RWPE2 (cell line): ENCODE measurements at places on chromosomes 12 and 14.
A peak's percentile ranks its signal among the peaks of the same experiment; 100 is the strongest.

DNA sequence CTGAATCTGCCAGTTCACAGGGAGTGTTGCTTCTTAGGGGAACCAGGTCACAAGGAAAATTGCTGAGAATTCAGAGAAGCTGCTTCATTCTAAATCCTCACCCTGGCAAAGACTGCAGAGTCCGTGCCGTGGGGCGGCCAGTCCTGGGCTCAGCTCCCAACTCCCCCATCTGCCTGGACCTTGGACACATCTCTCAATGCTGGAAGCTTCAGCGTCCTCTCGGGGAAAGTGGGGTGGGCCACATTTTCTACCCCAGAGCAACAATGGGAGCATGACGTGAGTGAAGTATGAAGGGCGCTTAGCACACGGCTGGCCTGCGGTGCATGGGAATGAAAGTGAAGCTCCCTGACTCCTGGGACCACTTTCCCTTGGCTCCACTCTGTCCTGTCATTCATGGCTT lies 31.2 kb downstream of the HVCN1 start:
- DNase-seq = no peak

DNA sequence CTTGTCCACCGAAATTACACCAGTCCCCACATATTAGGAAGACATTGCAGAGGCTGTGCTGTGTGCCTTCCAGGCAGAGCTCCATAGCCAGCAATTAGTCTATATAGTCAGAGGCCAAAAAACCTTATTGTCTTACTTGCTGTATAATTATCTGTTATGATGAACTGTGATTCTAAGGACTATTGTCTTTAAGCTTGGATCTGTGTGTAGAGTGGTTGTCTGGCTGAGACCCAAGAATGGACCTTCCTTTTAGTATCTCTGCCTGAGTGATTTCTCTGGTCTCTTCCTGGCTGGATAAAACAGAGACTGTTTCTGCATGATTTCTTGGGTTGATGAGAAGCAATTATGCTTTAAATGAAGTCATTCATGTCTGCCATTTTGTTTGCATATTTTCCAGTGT lies 465.3 kb downstream of the PRKD1 start:
- no peak for DNase-seq

DNA sequence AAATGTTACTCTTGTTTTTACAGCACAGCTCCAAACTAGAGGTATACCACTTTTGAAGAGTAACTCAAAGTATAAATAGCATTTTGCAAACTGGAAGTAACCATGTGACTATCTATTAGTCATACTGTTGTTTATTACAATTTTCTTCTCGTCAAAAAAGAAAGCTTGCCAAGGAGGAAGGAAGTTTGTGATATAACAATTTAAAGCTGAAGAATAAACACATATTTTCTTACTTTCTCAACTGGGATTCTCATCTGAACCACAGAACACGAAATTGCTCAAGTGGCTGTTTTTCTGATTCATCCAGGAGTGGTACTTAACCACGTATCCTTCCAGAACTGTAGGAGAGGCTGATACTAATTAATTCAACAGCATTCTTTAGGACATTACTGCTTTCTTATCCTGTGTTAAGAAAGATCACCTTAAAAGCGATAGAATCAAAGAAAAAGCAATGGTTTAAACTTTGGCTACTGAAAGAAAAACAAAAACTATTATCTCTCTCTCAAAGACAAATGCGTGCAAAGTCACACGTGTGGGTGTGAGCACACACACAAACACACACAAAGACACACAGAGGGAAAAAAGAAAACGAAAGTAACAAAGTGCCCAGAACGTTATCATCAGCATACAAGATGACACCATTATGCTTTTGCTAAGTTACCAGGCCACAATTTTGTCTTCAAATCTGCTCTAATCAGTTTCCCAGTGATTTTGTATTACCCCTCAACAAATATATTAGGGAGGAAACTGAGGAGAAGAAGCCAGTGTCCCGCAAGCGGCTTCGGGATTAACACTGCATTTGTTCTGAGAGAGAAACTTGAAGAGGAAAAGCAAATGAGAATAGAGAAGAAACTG lies at the start of gene CLEC2B:
TSS of gene CLEC2B (minus strand) at position 48 of the 855 bp plus-strand sequence.
- DNase-seq = no peak

DNA sequence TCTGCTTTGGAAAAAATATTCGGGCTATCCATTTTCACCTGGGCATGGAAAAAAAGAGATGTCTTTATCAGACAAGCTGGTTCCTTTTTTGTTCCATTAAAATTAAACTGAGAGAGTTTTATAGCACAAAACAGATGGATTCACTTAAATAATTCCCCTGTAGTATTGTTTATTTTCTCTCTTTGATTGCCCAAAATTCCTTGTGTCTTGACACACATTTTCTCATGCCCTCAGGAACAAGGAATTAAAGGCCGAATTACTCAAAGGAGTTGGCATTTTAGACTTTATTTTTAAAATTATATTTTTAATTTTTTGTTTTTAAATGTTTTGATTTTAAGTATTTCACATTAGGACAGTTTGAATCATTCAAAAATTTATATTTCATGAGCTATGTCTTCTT lies 69.6 kb upstream of the SLCO1C1 start:
- DNase-seq = no peak

- DNase-seq = no peak
Measured at GRCh38 chr14:88007608-88008007, 2.7 kb downstream of the GPR65 start.

DNA sequence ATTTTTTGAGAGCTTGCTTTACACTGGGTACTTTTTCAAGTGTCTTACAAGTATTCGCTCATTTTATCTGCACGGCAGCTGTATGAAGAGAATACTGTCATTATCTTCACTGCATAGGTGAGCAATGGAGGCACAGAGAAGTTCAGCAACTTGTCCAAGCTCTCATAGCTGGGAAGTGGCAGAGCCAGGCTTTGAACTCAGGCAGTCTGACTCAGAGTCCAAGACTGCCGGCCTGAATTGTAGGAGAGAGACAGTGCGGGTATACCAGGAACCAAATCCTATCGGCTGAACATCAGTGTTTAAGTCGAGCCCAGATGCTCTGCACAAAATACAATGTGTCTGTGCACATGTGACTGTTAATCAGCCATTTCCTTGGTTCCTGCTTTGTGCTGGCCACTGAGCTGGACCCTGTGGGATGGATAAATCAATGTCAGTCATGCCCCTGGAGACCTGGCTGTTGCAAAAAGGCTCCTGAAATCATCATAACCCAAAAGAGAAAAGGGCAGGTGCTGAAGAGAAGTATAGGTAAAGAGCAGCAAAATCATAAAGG lies 474.6 kb downstream of the DPF3 start:
- no peak for DNase-seq

DNA sequence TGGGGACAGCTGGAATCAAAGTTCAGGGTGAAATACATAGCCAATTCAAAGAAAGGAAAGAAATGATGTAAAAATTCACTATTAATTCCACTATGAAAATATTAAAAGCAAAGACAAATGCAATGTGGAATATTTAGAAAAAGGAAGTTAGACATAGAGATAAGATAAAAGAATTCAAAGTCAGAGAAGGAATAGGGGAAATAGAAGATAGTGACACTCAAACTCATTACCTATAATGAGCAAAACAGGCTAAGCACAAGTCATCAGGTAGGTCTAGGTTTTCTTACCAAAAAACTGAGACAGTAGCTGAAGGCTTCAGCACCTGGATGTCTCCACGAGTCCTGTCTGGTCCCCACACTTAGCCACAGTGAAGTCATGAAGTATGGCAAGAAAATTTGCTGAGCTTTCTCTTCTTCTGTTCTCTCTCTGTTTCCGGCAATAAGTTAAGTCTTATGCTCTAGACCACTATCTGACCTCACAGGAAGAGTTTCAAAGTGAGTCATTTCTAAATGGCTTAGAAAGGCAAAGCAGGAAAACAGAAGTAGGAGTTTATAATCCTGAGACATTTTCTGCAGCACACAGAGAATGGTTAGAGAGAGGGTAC lies at the start of gene C3AR1:
TSS of gene C3AR1 (minus strand) at position 369 of the 604 bp plus-strand sequence. CDS start 6,174 bp downstream, outside the sequence.
- no peak for DNase-seq

- DNase-seq = no peak
Measured at GRCh38 chr14:21084998-21085853, 13.2 kb downstream of the ZNF219 start.

DNA sequence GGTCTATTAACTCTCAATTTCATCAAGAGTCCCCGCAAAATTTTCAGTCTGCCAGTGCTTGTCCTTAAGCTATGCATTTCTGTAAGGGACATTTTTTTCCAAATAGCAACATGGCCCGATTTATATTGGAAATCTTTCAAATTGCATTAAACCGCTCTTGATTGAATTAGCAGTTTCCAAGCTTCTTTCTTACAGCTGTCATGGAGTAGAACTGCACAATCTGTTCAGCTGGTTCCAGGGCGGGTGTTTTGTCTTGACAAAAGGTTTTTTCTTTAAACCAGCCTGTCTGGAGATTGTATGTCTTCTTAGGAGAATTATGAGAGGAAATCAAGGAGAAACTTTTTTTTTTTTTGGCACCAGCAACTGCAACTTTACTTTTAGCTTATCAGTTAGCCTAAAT lies 185.8 kb downstream of the ALG10B start:
- DNase-seq = no peak

GRCh38 chr14:36654794-36655381 lies 6.8 kb upstream of the PAX9 start:
- DNase-seq = peak; percentile 47

- DNase-seq = no peak
Measured at GRCh38 chr14:30369502-30370180, 189.3 kb upstream of the G2E3 start.

DNA sequence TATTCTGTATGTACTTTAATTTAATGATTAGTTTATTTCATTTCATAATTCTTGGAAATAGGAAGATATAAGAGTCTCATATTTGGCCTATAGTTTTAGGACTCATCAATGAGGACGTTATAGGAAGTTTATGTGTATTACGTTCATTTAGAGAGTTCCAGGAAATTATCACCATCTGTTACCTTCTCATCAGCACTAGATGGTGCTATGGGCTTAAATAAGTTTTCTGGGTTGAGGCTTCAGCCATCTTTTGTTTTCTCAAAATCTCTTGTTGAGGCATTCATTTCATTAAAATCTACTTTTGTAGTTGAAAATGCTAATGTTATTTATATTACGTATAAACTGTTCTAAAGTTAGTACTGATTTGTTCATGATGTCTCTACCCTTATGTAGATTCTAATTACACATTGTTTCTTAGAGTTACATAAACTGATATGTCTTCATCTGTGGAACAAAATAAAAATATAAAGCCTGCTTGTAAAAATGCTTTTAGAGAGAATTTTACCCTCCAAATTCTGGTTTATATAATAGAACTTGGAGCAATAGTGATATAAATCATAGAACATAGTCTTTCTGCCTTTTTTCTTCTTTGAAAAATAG lies 89.2 kb downstream of the CFAP54 start:
- DNase-seq = no peak

GRCh38 chr14:51457843-51458562 lies 193.7 kb upstream of the FRMD6 start:
- DNase-seq = no peak

DNA sequence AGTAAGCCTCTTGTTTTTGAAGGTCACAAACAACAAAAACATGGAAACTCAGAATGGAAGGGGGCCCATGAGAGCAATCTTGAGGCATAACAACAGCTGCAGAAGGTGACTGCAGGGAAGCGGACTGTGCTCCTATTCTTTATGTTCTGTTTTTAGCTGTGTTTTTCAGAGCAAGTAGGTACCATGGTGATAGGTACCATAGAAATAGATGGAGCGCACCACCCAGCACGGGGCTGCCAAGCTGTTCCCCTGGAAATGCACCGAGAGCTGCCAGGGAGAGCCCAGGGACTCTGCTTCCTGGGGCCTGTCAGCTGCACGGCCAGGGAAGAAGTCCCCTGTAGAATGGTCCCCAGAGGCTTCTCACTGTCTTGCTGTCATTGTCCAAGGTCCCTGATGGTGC lies 32.8 kb downstream of the DGLUCY start:
- no peak for DNase-seq

DNA sequence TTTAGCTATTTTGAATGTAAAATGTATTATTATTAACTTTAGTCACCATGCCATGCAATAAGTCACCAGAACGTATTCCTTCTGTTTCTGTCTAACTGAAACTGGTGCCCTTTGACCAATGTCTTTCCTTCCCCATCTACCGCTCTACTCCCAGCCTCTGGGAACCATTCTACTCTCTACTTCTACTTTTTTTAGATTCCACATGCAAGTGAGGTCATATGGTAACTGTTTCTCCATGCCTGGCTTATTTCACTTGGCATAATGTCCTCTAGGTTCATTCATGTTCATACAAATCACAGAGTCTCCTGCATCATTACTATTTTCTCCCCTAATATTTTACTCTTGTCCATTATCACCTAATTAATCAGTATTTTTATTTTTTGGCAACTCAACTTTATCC lies 160.1 kb downstream of the TMX1 start:
- DNase-seq = no peak

DNA sequence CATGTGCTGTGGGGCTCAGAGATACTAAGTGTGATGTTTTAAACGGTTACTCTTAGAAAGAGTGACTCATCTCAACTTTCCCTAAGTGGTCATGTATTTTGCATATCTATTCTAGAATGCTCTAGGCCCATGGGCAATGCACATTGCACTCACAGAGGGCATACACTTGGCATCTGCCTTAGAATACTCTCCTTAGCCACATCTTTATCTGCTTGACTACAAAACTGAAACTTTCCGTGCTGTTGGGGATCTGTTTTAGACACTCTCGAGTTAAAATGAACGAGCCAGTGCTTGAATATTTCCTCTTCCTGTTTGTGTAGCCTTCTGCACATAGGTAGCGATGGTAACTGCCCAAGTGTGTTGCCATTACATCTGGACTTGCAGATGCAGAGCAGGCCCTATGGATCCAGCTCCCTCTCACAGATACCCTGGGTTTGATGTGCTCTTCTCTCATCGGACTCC lies 180.5 kb downstream of the CAND1 start:
- no peak for DNase-seq

- DNase-seq = no peak
Measured at GRCh38 chr12:116458492-116458891, 100.7 kb upstream of the MAP1LC3B2 start.

- no peak for DNase-seq
Measured at GRCh38 chr12:102438047-102438826, 42.1 kb downstream of the IGF1 start.

DNA sequence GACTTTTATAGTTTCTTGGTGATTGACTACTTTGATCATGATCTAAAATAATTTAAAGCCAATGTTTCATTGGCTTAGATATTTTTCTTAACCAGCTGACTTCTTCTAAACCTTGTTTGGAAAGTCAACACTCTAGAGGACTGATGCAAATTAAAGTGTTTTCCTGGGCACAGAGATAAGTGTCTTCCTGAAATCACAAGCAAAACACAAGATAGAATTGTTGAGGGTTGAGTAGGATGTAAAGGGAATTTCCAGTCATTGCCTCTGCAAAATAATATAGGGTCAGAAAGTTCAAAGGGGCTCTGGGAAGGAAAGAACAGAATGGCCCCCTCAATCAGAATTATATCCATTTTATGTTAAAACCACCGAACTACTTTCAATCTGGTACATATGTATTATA lies 156.3 kb upstream of the LRIG3 start:
- no peak for DNase-seq
